Activated naive CD8-positive, alpha-beta T cell treated with anti-CD3 and anti-CD28 coated beads, Interleukin-2, amount 10 ng/mL, durations not matched to agents 7 days and 5 days (primary cell): ENCODE measurements at places on chromosomes 7 and 10. TPM values are rescaled to one million over a fixed set of nuclear protein-coding genes. Genes with fewer than 3 reads are reported as not detected.
A peak's percentile ranks its signal among the peaks of the same experiment; 100 is the strongest.

The SPDYE11 gene
- total RNA-seq, result not detected

GRCh38 chr10:118340486-118340885 lies 1.6 kb downstream of the FAM204A start:
- H3K27ac ChIP-seq, result no peak overlapping the region
- H3K4me1 ChIP-seq, result peaks cover 26% of the 10 kb centered on the region
- no peak for DNase-seq
- H3K27me3 ChIP-seq, result no peaks in the 10 kb centered on the region

DNA sequence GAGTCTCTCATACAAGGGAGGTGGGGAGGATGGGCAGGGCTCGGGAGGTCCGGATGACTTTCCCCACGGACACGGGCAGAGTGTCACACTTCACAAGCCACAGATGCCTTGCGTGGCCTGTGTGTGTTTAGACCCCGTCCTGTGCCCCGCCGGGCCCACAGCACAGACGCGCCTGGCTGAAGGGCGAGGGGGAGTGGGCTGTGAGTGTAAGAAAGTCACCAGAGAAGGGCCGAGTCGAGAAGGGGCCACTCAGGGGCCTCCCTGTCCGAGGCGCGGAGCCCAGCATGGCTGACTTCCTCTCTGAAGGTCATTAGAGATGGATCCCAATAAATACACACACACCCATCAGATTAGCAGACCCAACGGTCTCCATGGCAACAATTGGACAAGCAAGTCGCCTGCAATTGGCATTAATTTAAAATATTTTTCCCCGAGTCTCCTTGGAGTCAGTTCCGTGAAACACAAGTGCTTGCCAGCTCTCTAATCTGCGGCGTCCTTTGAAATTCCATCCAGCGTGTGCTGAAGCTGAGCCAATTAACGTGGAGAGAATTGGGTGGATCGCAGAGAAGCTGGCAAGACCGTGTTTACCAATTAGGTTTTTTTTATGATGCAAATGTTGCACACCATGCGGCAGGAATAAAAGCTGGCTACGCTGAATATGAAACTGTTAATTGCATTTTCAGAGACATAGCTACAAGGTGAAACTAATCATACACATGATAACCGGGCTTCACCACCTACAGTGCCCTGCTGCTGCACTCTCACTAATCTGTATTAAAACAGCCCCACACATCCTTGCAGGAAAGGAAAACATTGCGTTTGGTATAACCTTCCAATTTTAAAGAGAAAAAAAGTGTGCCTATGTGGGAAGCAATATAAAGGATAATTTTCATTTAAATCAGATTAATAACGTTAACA lies 571.2 kb downstream of the PTPRN2 start:
- H3K27me3 ChIP-seq, result peaks cover 4% of the 10 kb centered on the region
- no peak overlapping the region for H3K4me3 ChIP-seq
- H3K36me3 ChIP-seq, result no peaks in the 10 kb centered on the region

- no peak overlapping the region for H3K27ac ChIP-seq
- peak overlapping the region; percentile 64 for H3K4me3 ChIP-seq
- peaks cover 51% of the 10 kb centered on the region for H3K27me3 ChIP-seq
These were observed 692 bp downstream of the NEURL1 start for GRCh38 chr10:103493916-103494877.
